AG10803 (cell line): ENCODE measurements at places on chromosomes 5 and 9.

- no peak for DNase-seq
These were observed 79.3 kb downstream of the PPP2R2B start for GRCh38 chr5:146799231-146799630.

- no peak for DNase-seq
These were observed 36.3 kb upstream of the HAND1 start for GRCh38 chr5:154514331-154514730.

DNA sequence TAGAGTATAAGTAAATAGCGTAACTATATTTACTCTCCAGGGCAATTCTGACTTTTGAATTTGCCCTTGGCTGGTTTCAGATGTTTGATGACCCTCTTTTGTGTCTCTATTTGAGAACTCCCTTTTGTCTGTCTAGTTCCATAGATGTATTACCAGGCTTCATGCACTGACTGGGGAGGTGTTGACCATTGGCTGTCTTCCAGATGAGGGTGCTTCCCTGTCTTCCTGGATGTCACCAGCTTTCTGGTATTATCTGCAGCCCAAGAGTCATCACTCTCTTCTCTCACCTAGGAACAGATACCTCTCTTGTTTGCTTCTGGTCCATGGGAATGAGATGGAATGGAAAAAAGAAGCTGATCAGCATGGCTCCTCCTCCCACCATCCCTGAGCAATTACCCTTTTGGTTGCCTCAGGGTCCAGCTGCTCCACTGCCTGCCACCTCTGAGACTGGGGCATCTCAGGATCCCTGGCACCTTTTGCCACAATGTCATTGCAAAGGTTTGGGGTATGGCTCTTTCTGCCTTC, 58.7 kb upstream of the TMED7 start:
- DNase-seq = no peak

GRCh38 chr5:134184155-134185135, 7.7 kb upstream of the SKP1 start:
- DNase-seq = peak; percentile 48

- no peak for DNase-seq
These were observed 617.0 kb downstream of the RAB3C start for GRCh38 chr5:59199868-59200267.
